ENCODE measurements at places on chromosomes 11 and 22. TPM values are rescaled to one million over a fixed set of nuclear protein-coding genes. Genes with fewer than 3 reads are reported as not detected.

OR6A2 gene
- not detected for total RNA-seq

MYO7A gene
- 27.9 TPM for total RNA-seq

OR51B5 gene
- total RNA-seq = 1.2 TPM

GDPD4 gene
- total RNA-seq = not detected

C11orf97 gene
- not detected for total RNA-seq

- DNase-seq = peak; percentile 79
Measured at GRCh38 chr11:65478388-65479183, 20.3 kb upstream of the MALAT1 start.

DNA sequence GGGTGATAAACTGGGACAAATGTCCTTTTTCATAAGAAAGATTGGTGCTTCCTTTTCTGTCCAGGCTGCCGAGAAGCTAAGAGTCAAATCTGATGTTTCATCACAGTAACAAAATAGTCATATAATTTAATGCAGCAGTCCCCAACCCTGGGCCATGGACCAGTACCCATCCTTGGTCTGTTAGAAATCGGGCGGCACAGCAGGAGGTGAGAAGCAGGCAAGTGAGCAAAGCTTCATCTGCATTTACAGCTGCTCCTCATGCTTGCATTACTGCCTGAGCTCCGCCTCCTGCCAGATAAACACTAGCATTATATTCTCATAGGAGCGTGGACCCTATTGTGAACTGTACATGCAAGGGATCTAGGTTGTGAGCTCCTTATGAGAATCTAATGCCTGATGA, 26.2 kb downstream of the PRR14L start:
- no peak for DNase-seq

DNA sequence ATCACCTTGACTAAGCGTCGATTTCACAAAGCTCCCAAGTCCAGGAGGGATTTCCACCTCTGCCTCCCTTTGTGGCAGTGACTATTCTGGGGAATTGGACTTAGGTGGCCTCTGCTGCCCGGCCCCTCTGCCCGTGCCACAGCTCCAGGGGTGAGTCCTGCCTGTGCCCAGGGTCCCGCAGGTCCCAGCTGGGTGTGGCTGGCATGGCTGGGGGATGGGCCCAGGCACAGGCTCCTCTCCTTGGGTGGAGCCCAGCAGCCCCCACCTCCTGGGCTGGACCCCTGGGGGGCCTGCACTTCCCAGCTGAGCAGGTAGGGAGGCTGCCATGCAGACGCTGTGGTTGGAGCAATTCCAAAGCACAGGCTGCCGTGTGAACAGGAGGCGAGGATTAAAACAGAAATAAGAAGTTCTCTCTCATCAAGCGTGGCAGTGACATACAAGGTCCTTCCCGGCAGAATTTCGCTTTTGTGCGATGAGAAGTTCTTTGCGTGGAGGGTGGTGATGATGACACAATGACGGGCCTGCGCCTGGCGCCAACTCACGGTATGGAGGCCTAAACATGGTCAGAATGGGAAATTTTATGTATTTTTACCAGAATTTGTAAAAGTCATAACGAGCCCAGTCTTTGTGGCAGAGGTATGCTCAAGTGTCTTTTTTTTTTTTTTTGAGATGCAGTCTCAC, 107.3 kb downstream of the BRD1 start:
- no peak for DNase-seq

- no peak for DNase-seq
Measured at GRCh38 chr11:105056446-105056845, 11.3 kb upstream of the CARD16 start.

DNA sequence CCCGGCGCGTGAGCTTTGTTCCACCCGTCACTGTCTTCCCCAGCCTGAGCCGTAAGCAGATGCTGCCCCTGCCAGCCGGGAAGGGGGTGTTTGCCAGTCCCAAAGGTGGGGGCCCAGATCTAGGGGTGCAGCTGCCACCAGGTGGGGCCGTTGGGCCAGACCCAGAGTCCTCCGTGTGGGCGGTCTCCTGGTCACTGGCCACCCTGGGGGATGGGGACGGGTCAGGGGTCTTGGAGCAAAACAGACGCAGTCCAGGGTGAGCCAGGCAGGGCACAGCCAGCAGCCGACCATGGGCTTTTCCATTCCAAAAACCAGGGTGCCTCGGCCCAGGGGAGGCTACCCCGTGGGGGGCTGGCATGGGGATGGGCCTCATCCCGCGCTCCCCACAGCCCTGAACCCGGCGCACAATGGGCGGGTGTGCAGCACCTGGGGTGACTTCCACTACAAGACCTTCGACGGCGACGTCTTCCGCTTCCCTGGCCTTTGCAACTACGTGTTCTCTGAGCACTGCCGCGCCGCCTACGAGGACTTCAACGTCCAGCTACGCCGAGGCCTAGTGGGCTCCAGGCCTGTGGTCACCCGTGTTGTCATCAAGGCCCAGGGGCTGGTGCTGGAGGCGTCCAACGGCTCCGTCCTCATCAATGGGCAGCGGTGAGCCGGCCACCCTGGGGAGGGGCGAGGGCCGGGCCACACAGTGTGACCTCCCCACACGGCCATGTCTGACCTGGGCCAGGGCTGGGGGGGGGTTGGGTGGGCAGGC, 3.5 kb downstream of the MUC5B start:
- peak; percentile 40 for DNase-seq

DNA sequence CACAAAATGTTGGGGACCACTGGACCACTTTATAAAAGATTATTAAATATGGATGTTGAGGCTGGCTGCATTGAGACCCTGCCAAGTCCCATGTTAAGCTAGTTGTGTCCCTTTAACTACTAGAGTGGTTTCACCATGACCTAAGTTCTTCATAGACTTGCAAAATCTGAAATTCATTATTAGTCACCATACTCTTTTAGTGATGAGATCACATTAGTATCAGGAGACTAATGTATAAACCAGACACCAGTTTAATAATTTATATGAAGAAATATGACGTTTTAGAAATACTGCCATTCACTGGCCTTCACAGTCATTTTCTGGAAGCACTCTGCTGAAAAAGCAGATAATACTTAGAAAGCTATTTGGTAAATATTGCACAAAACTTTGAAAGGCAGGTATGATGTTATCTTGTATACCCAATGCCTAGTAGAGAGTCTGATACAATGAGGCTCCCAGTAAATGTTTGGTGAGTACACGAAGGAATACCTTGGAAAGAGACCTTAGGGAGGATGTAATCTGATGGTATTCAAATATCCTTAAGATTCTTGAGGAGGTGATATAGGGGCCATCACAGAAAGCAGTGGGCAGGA, 728.2 kb upstream of the ANO5 start:
- no peak for DNase-seq

- DNase-seq = no peak
Measured at GRCh38 chr22:36612458-36612857, 83.5 kb upstream of the EIF3D start.

DNA sequence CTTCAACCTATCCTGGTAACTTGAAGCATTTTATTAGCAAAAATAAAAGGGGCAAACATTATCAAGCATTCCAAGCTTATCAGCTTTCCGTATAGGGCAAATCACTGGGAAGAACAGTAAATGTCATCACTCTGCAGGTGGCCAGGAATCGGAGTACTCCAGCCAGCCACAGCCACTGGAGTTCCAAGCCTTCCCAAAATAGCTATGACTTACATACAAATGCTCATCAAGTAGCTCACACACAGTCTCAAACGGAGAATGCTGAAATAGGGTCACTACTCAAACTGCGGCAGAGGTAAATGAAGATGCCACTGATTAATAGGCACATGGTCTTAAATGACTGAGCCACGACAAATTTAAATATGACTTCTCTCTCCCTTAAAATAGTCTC, 2.1 kb downstream of the USP28 start:
- DNase-seq = no peak

DNA sequence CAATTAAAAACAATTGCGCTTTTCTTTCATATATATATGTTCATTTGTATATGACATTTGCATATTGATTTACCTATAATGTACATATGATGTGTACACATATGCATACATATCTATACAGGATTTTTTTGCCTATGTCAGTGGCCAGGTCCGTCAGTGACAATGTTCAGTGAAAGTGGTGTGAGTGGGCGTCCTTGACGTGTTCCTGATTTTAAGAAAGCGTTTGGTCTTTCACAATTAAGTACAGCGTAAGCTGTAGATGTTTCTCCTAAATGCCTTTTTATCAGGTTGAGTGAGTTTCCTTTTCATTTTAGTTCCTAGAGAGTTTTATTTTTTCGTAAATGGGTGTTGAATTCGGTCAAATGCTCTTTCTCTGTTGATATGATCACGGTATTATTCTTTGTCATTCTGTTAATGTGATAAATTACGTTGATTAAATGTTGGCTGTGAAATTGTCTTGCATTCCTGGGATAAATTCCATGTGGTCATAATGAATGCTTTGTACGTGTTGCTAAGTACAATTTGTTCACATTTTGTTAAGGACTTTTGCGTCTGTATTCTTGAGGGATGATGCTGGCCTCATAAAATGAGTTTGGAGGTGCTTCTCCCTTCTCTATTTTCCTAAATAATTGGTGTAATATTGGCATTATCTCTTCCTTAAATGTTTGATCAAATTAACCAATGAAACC, 10.6 kb upstream of the GNB1L start:
- DNase-seq = peak; percentile 13

DNA sequence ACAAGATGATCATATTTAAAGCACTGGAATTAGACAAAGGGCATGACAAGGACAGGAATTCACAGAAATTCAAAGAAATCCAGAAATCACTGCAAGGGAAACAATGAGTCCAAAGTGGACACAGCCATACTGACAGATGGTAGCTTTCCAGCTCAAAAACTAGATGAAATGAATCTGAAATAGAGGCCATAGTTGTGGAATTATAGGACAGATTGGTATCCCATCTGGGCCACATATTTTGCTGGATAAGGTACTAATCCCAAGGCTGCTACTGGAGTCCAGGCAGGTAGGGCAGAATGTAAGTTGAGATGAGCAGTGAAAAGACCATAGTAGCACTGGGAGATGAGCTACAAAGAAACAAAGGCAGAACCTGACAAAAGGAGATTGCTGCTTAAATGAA, 258.3 kb upstream of the ANO3 start:
- no peak for DNase-seq

- no peak for DNase-seq
Measured at GRCh38 chr22:25405841-25406509, 158.5 kb upstream of the GRK3 start.

DNA sequence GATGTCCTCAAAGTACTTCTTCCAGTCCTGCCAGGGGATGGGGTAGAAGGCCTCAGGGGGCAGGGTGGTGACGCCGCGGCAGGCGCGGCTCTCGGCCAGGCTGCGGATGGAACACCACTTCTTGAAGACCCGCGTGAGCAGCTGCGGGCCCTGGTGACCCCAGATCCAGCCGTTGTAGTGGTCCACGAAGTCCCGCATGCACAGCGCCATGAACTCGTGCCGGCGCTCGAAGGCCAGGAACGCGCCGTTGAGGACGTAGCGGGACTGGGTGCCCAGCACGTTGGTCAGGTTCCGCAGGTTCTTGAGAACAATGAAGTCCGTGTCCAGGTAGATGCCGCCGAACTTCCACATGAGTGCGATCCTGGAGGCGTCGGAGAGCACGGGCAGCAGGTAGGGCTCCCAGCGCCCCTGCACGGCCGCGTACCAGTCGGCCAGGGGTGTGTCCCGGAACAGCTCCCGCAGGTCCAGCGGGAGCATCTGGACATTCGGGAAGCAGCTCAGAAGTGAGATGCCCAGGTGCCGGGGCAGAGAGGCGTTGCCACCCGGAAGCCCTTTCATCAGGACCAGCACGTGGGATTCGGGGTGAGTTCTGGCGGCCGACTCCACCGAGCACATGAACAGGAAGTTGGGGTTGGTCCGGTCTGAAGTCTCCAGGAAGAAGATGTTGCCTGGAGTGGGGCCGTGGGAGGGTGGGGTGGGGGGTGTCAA, 27.5 kb downstream of the A4GALT start:
- DNase-seq = no peak

DNA sequence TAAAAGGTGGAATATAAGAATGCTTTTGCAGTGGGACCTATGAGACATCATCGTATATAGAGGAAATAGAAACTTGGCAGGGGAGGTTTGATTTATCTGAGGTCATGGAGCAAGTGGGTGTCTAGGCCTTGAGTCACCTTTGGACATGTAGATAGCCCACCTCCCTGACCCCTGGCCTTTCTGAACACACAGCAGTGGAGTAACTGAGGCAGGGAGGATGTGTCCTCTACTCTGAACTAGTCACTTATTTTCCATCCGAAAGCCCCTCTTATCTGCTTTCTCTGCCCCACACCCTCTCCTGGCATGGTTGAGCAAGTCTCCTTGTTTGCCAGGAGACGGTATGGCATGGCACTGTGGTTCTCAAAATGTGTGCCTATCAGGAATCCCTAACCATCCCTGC, 7.9 kb downstream of the CD82 start:
- no peak for DNase-seq

DNA sequence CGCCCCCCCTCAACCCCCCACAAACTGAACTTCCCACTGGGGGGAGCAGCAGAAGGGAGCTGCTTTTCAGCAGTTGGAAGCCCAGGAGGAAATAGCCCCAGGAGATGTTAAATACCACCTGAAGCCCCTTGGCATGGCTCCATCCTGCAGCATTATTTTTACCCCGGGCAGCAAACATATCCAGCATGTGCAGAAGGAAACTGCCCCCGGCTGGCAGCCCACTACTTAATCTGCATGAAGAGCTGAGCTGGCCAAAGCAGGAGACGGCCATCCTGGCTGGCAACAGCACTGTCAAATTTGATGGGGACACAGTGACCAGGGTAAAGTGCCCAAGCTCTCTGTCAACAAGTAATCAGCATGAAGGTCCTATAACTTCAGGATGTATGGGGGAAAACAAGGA, 32.0 kb downstream of the BUD13 start:
- DNase-seq = no peak

DNA sequence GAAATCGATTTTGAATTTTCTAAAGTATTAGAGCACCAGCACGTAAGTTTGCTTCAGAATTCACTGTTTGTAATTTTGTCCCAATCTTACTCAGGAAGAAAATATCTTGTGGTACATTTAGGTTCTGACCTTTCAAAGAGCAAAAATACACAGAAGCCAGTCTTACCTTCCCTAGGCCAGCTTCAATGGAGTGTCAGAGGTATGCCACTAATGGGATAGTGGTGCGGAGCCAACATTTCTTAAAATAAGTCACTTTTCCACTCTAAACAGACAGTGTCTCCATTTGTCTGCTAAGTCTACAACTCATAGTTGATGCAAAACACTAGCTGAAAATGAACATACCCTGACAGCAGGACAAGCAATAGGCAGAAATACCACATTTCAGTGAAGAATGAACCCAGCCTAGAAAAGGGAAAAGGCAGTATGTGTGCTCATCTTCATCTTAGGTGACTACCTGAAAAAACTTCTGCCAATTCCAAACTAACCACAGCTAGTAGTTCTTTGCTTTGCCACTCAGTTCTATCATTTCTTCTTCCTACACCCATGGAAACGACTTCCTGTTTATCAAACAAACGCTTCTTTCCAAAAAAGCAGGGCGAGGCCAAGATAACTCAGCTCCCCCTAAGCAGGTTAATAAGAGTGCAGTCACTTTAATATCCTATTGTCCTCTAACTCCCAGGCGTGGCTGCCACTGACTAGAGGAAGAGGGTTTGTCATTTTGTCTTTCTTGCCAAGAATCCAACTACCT, 94.0 kb upstream of the APOA1 start:
- DNase-seq = no peak

DNA sequence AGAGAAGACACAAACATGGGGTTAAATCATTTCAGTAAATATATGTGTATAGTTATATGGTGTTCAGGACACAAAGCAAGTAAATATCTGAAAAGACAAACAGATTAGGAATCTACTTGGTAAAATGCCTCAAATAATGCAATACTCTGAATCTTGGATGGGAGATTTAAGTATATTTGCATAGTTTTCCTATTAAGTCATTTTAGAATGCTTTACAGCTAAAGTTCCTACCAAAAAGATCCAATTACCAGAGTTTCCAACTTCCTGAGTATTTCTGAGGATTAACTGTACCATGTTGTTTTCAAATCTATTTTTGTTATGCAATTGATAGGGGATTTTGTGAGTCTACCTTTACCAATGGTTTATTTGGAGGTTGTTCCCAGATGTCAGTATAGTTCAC, 424.4 kb upstream of the CCDC179 start:
- no peak for DNase-seq

Measured in aorta (tissue), 5 donors.